ENCODE measurements at places on chromosomes 2 and 18. TPM values are rescaled to one million over a fixed set of nuclear protein-coding genes. Genes with fewer than 3 reads are reported as not detected.

The PAX8 gene
- 160 TPM for total RNA-seq

The ABCG8 gene
- not detected for total RNA-seq

The SLC9A4 gene
- 23.5 TPM for total RNA-seq

GRCh38 chr2:197209742-197210408 lies 100.7 kb downstream of the ANKRD44 start:
- no peak for DNase-seq

- DNase-seq, result no peak
Measured at GRCh38 chr18:22457524-22457923, 39.8 kb upstream of the CTAGE1 start.

GRCh38 chr2:72182547-72182946 lies 34.9 kb upstream of the CYP26B1 start:
- no peak for DNase-seq

DNA sequence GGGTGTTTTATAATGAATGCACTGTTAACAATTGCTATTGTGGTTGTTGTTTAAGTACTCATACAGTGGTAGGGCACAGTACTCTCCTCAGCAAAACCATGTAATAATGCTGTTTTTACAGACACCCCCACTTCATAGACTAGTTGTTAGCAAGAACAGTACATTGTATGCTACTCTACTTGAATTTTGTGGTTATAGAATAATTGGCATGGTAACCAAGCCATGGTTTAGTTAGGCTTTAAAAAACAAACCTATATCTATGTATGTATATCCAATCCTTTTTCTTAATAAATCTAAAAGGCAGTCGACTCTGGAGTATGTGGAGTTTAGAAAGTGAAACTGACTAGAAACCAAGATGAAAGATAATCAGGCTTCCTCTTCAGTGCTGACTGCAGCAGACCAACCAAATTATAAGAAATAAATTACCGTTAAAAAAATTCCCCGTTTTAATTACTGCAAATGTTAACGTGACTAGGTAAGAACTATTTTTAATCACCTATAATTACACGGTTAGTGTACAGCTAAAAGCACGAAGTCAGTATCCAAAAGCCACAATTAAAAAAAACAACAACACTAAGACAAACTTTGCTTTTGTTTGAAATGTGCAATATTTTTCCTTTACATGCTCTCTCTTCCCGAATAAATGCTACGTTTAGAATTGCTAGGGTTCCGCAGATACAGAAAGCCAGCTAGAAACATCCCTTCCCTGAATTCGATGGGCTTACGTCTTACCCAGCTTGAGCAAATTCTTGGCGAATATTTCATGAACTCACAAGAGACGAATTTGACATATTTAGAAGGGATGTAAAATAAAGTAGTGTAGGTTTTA lies 113.3 kb upstream of the SERTAD2 start:
- DNase-seq, result no peak
